Thoracic aorta (tissue), 2 donors: ENCODE measurements at places on chromosomes 11 and 22. TPM values are rescaled to one million over a fixed set of nuclear protein-coding genes. Genes with fewer than 3 reads are reported as not detected.

GRCh38 chr11:2428322-2428795 is 16.0 kb downstream of the TRPM5 start:
- DNase-seq = no peak
- no peaks in the 10 kb centered on the region for H3K4me1 ChIP-seq
- H3K27me3 ChIP-seq = no peaks in the 10 kb centered on the region
- H3K4me3 ChIP-seq = no peak overlapping the region
- no peaks in the 10 kb centered on the region for H3K36me3 ChIP-seq

GRCh38 chr22:20130319-20130718 is 1.3 kb upstream of the ZDHHC8 start:
- no peaks in the 10 kb centered on the region for H3K27me3 ChIP-seq
- H3K36me3 ChIP-seq = peaks cover 15% of the 10 kb centered on the region
- H3K4me1 ChIP-seq = peaks cover 38% of the 10 kb centered on the region
- DNase-seq = no peak

Gene CASP5
- 4.0 TPM for total RNA-seq

Gene IGLL1
- total RNA-seq = not detected

Gene GNB1L
- total RNA-seq = 2.3 TPM
